ENCODE measurements at places on chromosomes 7 and 10. TPM values are rescaled to one million over a fixed set of nuclear protein-coding genes. Genes with fewer than 3 reads are reported as not detected.

GRCh38 chr7:115546790-115547189 lies 483.8 kb downstream of the TFEC start:
- no peak for DNase-seq

Gene ZFYVE27
- total RNA-seq, result 62.2 TPM

GRCh38 chr7:7331523-7331922 lies 149.2 kb downstream of the C1GALT1 start:
- DNase-seq, result no peak

- DNase-seq, result no peak
Observed at GRCh38 chr7:84384417-84384816, 189.8 kb upstream of the SEMA3A start.

Gene SP8
- total RNA-seq, result not detected

Gene COBL
- 0.11 TPM for total RNA-seq

- DNase-seq, result no peak
Observed at GRCh38 chr7:29135846-29136245, 10.5 kb downstream of the CPVL start.

DNA sequence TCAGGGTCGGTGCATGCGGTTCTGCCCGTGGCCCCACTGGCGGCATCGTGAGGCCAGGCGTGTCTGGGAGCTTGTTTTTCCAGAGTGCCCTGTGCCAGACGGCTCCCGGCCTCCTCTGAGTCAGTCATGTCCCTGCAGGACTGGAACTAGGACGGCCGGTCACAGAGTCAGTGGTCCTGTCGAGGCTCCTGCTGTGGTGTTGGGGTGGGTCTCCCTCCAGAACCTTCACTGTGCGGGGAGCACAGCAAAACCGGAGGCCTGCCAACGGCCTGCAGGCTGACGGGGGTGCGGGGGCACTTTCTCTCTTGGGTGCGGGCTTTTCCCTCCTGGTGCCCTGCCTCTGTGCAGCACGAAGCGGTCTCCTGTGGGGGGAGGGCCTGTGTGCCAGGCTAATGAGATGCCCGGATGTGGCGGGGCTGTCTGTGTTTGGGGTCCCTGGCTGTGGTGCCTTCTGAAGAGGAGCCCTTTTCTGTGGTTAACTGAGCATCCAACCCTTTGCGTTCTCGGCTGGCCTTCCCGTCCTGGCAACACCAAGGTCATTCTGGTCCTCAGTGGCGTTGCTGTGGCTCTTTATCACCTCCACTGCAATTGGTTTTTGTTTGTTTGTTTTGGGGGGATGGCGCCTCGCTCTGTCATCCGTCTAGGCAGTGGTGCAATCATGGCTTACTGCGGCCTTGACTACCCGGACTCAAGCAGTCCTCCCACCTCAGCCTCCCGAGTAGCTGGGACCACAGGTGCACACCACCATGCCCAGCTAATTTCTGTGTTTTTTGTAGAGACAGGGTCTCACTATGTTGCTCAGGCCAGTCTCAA lies 8.0 kb downstream of the GET4 start:
- DNase-seq, result no peak

DNA sequence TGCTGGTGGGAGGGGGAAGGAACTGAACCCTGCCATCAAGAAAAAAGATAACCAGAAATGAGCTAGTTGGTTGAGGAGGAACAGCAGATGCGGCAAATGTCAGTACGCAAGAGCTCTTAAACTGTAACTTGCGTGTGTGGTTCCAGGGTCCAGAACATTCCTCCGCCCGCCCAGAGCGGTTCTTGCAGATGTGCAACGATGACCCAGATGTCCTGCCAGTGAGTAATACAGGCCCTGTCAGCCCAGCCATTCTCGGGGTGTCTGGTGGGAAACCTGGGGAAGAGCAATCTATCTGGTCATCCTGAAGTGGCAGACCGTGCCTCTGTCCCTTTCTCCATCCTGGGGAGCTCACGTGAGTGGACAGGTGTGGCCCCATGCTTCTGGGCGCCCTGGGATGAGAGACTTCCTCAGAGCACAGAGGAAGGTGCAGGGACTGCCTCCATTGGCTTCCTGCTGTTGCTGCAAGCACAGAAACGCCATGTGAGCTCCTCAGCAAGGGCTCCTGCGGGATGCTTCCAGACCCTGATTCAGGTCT lies 50.5 kb upstream of the ZMIZ2 start:
- DNase-seq, result peak; percentile 45

DNA sequence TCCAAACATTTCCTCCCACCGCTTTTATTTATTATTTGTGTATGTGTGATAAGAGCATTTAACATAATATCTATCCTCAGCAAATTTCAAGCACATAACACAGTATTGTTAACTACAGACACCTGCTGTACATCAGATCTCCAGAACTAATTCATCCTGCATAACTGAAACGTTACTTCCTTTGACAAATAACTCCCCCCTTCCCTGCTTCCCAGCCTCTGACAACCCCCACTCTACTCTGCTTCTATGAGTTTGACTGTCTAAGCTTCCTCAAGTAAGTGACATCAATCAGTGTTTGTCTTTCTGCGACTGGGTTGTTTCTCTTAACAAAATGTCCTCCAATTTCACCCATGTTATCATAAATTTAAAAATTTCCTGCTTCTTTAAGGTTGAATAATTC lies 22.1 kb downstream of the C10orf71 start:
- no peak for DNase-seq

- peak; percentile 55 for DNase-seq
Observed at GRCh38 chr10:785089-785860, 95.8 kb upstream of the DIP2C start.

Gene GALNT17
- total RNA-seq, result 29.8 TPM

DNA sequence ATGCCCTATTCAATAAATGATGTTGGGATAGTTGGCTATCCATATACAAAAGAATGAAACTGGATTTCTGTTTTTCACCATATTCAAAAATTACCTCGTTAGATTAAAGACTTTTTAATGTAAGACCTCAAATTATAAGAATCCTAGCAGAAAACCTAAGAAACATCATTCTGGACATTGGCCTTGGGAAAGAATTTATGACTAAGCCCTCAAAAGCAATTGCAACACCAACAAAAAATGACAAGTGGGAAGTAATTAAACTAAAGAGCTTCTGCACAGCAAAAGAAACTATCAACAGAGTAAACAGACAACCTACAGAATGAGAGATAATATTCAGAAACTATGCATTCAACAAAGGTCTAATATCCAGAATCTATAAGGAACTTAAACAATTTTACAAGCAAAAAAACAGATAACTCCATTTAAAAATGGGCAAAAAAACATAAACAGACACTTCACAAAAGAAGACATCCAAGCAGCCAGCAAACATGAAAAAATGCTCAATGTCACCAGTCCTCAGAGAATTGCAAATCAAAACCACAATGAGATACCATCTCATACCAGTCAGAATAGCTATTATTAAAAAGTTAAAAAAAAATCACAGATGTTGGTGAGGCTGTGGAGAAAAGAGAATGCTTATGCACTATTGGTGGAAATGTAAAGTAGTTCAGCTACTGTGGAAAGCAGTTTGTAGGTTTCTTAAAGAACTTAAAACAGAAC lies 309.8 kb downstream of the AHR start:
- no peak for DNase-seq

Gene CABCOCO1
- not detected for total RNA-seq

GRCh38 chr10:29841724-29842649 lies 207.2 kb upstream of the SVIL start:
- peak; percentile 87 for DNase-seq

DNA sequence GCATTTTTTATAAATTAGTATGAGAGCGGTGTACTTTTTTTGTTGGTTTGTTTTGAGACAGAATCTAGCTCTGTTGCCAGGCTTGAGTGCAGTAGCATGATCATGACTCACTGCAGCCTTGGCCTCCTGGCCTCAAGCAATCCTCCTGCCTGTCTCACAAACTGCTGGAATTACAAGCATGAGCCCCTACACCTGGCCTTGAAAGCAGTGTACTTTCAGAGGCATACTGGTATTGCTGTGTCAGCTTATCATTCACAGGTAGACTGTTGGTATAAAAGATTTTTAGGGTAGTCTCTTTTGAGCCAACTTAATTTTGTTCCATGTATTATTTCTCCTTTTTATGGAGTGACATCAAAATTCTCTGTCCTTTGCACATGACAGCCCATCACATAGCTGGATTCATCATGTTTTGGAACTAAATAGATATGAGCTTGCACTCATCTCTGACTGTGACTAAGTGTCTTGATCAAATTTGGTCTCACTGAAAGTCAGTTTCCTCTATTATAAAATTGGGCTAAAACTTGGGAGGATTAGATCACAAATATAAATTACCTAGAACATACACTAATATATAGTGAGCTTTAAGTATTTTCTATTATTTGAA lies 12.4 kb downstream of the GNAT3 start:
- no peak for DNase-seq

Gene HOXA11
- not detected for total RNA-seq

GRCh38 chr10:24825551-24825950 lies 101.9 kb upstream of the ARHGAP21 start:
- DNase-seq, result no peak

GRCh38 chr7:1925349-1925748 lies 255.3 kb downstream of the ELFN1 start:
- no peak for DNase-seq

GRCh38 chr7:14271441-14271840 lies 282.0 kb upstream of the ETV1 start:
- DNase-seq, result no peak

- no peak for DNase-seq
Observed at GRCh38 chr10:773562-774161, 84.2 kb upstream of the DIP2C start.

DNA sequence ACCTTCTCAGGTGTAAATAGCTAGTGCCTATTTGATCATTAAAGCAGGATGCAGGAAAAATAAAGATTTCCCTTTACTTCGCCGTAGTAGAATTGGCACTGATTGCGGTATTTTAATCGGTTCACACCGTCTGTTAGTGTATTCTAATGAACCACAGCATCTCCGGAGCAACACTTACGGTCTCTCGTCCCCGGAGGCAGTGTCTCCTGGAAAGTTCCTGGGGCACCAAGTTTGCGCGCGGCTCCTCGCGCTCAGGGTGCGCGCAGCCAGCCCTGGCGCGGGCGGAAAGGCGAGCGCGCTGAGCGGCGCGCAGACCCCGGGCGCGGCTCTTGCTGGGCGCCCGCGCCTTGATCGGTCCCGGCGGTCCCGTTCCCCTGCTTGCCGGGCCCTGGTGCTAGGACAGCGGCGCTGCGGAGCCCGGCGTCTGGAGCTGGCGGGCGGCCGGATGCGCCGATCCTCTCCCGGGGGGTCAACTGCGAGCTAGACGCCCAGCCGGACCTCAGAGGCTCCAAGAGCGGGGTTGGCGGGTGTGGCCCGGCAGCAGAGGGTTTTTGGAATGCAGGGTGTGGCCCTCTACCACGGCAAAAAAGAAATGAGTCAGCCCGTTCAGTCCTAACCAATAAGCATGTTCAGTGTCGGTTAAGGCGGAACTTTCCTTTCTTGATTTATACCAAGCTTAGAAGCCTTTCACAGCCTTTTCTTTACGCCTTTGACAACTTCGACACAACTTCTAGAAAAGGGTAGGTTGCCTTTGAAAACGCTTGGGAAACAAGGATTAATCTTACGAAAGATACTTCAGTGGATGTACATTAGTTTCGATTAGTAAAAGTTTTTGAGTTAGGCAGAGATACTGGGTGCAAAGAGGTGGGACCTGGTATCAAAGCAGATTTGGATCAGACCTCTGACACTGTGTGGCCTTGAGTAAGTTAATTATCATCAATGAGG lies 166.8 kb upstream of the ASAH2 start:
- peak; percentile 79 for DNase-seq

Gene PCLO
- 0.11 TPM for total RNA-seq

GRCh38 chr7:127194571-127194970 lies 58.2 kb downstream of the GRM8 start:
- no peak for DNase-seq

DNA sequence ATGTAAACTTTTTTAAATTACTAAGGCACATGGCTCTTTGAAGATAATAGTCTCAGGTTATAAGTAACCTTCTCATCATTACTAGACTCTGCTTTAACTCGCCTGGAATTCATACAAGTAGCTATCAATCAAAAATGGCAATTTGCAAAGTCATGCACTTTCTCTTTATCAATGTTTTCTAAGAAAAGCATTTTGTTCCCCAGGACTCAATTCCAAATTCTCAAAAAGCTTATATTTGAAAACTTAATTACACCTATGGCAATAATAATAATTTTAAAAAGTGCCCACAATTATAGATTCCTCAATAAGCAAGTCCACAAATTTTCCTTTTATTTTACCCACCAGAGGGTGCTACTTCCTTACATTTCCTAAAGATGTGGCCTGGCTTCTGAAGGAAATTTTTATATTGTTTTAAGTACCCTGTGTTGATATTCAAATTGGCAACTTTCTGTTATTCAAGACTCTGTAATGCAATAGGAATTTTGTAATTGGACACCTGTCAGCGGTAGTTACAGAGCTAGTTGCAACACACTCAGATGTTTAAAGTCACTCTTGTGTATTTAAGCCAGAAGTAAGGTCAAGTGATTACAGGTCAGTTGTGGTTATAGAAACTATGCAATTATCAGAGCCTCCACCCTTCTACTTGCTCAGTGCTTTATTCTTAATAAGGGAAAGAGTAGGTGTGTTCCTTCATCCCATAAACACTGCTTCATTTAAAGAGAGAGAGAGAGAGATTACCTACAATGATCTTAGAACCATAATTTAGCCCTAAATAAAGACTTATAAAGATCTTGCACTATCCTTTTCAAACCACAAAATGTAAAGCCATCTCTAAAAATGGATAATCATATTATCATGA lies 47.1 kb upstream of the HYAL4 start:
- DNase-seq, result no peak

DNA sequence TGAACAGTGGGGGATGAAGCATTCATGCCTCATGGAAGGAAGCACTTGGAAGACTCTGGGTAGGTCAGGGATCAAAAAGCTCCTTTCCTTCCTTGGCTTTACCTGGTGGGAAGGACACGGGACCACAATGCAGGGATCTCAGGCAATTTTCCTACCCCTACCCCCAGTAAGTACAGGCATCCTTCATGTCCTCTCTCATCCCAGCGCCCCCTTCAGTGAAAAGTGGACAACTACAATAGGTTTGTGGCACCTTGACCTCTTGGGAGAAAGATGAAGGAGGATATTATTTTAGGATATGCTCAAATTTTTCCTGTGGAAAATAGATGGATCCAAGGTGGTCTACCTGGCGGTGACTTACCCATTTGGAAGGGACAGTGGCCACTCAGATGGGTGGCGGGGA lies 16.5 kb downstream of the AFAP1L2 start:
- peak; percentile 27 for DNase-seq

Gene SPDYE2B
- total RNA-seq, result not detected

DNA sequence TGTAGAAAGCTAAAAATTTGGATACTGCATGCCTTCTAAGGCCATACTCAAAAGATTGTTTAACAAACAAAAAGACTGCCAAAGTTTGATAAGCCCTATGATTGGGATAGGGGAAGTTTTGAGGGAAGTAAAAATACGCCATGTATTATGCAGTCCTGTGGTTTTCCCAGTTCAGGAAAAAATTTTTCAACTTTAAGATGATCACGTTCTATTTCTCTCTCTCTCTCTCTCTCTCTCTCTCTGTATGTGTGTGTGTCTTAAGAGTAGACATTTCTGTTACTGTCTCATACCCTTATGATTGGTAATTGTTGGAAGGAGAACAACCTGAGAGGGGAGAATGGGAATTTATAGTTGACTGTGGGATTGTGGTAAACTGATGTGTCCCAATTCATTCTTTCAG lies 69.1 kb upstream of the CYP26C1 start:
- no peak for DNase-seq

- DNase-seq, result no peak
Observed at GRCh38 chr10:60351191-60351853, 38.4 kb downstream of the ANK3 start.

GRCh38 chr7:151409667-151410404 lies at the start of gene WDR86:
WDR86 (minus strand) TSS chr7:151410038; CDS start chr7:151409589, 449 bp downstream.
- no peak for DNase-seq

- no peak for DNase-seq
Observed at GRCh38 chr10:48417374-48417773, 110.9 kb downstream of the MAPK8 start.

All from ascending aorta (tissue), 2 donors.